ENCODE measurements at places on chromosomes 2 and 18.

DNA sequence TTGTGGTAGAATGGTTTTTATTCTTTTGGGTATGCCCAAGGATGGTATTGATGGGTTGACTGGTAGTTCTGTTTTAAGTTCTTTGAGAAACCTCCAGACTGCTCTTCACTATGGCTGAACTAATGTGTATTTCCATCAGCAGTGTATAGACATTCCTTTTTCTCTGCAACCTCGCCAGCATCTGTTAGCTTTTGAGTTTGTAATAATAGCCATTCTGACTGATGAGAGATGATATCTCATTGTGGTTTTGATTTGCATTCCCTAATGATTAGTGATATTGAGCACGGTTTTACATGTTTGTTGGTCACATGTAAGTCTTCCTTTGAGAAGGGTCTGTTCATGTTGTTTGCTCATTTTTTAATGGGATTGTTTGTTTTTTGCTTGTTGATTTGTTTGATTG is 1348.7 kb upstream of the NXPH2 start:
- DNase-seq = no peak

DNA sequence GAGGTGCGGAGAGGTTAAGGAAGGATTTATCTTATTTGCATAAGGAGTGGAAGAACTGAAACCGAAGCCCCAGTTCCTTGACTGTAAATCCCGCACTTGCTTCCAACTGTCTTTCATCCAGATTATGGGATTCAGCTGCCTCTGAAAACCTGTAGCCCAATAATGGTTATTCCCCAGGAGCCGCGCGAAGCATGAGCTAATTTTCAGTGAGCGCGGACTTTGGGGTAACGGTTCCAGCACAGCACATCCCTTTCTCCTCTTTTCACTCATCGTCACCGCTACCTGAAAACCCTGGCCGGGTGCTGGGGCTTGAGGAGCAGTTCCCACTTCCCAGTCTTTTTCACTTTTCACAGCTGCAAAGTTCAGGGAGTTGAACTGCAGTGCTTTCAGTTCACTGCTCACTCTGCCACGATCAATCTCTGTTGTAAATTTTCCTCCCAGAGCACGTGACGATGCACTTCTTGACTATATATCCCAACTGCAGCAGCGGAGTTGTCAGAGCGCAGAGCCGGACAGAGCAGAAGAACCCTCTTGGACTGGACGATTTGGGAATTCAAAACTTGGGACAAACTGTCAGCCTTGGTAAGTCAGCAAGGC is at the start of gene KCNE4:
KCNE4 (plus strand) TSS at position 498 of the 597 bp plus-strand sequence. CDS start 641 bp downstream, outside the sequence.
- no peak for DNase-seq

DNA sequence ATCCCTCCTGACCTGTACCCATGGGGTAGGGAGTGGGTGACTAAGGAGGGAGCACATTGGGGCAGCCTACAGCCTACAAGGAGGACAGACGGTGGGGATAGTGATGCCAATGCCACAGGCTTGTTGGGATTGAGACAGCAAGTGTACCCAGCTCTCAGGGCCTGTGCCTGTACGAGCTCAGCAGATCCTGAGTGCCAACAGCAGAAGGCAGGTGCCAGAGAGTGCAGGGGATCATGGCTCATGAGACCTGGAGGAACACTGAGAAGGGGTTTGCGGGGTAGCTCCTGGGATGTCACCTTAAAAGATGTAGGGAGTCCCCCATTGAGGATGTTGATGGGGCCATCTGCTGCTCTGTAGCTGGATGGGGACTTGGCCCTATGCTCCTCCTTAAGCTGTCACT is 10.3 kb upstream of the SNED1 start:
- DNase-seq = no peak

GRCh38 chr2:229634601-229635370 is 79.6 kb downstream of the DNER start:
- DNase-seq = no peak

DNA sequence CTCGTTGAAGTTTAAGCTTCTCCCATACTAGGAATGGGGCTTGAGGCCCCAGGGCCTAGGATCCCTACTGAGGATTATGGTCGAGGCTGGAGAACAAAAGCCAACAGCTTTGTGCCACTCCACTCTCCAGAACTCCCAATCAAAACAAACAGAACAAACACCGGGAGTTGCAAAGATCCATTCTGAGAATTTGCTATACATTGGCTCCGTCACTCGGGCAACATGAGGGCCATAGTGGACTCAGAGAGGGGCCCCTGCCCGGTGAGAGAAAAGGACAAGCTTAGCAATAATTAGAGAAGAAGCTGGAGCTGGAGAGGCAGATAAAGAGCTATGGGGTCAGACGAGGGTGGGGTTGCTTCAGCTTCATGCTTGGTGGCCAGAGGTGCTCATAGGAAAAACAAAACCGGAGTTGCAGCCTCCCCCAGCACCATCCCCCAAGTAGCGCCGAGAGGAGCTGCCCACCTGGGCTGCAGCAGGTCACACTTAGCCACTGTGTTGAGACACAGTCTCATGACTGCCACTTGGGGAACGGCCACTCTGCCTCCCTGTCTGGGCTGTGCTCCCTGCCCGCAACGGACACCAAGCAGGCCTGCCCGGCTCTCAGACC is 142.3 kb upstream of the HAAO start:
- DNase-seq = no peak

GRCh38 chr2:204365811-204366210 is 179.5 kb upstream of the PARD3B start:
- DNase-seq = no peak

DNA sequence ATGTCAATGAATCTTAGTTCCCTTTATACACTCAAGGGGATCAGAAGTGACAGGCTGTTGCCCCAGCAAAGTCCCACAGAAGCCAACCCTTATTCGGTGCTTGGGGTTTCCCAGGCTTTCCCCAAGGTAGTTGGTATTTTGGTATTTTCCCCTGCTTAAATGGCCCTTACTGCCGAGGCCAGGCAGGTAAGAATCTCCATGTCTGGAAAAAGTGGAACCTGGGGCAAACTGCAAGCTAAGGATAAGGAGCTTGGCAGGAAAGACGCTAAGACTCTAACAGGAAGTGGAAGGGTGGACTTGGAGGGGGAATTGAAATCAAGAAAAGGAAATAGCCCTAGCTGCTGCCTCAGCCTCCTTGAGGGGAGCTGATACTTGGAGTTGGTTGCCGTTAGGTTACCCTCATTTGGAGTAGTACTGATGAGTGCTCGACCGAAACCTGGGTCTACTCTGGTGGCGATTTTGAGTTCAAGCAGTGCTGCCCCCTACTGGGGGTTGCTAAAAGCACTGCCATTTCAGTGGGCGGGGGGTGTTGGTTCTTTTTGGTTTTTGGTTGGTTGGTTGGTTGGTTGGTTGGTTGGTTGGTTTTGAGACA is 3.3 kb upstream of the GPBAR1 start:
- no peak for DNase-seq

DNA sequence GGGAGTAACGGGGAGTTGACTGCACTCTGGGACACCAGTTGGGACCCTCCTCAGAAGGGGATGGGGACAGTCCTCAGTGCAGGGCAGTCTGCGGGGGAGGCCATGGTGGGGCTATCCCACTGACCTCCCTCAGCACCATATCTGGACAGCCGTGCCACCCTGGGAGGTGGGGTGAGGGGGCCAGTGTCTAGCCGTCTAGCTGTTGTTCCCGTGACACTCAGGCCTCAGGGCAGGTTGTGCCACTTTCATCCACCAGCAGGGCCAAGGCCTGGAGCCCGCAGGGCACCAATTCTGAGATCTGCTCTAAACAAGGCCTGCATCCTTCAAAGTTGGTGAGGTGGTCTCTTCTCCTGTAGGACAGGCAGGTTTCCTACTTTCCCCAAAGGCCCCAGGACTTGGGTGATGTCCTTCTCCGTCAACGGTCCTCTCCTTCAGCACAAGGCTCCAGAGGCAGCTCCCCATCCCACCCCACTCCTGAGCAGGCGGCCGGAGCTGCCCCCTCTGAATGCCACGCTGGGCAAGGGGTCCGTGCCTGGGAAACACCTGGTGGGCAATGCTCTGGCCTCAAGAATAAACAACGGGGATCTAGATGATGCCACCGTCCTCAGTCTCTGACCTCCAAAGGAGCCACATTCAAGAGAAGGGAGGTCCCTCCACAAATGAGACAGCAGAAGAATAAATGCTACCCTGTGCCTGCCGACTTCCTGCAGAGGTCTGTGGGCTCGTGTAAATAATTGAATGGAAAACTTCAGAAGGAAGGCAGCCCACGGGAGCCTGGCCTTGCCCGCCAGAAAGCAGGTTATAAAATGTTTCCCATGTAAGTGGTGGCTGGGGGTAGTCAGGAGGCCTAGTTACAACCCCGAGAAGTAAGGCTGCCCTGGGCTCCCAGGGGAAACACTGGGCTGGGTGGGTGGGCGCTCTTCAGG is 42.8 kb upstream of the PTMA start:
- DNase-seq = no peak

DNA sequence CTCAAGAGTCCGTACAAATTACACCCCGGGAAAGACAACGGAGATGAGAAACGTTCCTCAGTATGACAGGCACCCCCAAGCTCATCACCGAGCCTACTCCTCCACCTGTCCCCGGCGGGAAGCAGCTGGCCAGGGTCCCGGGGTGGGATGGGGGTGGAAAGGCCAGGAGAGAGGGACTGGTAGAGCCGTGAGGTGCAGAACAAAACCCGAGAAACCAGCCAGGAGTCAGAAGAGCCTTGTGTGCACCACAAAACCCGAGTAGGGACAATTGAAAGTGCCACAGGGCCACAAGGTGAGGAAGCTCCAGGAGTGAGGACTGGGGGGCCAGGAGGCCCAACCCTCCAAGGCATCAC is 75.5 kb upstream of the SALL3 start:
- DNase-seq = no peak

DNA sequence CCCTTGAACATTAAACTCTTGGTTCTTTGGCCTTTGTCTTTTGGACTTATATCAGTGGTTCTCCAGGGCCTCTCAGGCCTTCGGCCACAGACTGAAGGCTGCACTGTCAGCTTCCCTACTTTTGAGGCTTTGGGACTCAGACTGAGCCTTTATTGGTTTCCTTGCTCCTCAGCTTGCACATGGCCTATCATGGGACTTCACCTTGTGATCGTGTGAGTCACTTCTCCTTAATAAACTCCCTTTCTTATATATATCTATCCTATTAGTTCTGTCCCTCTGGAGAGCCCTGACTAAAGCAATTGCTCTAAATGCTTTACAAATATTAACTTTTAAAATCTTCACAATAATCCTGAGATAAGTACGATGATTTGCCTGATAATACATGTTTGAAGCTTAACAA is 353.6 kb upstream of the TRIB2 start:
- DNase-seq = no peak

DNA sequence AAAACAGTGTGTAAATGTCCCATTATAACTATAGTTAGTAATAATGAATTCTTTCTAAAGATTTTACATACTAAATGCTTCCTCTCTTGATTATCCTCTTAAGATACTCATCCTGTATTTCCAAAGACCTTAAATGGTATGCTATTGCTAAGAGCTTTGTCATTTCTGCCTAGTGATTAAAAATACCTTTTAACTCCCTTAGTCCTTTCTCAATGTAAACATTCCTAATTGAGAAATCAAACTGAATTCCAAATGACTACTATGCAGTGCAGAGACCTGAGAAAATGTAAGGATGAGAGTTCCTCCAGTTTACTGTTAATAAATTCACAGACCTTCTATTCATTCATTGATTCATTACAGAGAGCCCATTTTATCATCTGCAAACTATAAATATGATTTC is 86.9 kb downstream of the SOS1 start:
- no peak for DNase-seq

DNA sequence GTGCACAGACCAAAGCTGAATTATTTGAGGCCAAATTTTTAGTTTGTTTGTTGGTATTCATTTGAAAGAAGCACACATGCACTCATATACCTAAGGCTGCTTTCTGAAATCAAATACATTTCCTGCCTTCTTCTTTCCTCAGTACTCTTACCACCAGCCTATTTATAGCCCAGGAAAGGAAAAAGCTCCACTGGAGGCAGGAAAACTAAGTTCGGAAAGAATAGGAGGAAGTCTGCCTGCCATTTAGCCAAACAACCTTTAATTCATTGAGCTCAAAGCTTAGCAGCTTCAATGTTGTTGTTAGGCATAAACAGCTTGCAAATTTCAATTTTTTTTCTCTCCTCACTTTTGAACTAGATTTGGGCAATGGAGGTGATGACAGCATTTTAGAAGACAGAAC is 40.4 kb upstream of the RASGRP3 start:
- DNase-seq = no peak

GRCh38 chr2:180360283-180360618 is 353.2 kb upstream of the CWC22 start:
- no peak for DNase-seq

- DNase-seq = no peak
Measured at GRCh38 chr2:23698116-23698693, 228.7 kb downstream of the ATAD2B start.

- DNase-seq = no peak
Measured at GRCh38 chr2:194867328-194867727, 789.7 kb upstream of the SLC39A10 start.

DNA sequence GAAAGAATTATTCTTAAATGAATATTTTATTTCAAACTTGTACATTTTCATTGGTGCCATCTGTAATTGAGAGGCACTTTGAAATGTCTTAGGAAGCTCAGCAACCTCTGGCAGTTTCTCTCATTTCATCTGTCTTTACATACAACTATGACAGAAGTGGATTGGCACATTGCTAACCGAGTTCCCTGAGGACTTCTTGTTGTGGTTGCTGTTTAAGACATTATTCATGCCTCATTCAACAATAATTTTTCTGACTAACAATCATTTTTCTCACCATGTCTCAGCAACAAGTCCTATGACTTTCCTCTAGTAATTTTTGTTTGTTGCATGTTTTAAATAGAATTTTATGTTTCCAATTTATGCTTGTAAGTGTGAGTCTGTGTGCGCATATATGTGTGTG is 284.0 kb upstream of the CWC22 start:
- no peak for DNase-seq
